ENCODE measurements at places on chromosomes 1 and 21.

DNA sequence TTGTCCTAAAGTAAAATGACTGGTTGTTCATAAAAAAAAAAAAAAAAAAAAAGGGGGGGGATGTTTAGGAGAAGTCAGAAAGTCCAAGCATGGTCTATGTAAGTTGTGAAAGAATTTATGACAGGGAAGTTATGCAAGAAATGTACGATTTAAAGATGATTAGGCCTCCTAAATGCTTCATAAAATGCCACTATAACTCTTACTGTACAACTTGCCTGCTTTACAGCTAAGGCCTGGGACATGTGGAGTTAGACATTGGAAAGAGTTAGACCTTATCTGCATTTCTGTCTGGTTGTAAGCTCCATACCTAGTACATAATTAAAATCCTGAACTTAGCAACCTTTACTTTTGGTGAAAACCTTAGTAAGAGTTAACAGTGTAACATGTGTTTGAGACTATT, 150.0 kb downstream of the TPR start:
- peak; percentile 63 for DNase-seq

- DNase-seq, result no peak
These were observed 149.0 kb downstream of the TOMM20 start for GRCh38 chr1:234979296-234980279.

- peak; percentile 89 for DNase-seq
These were observed 104.1 kb downstream of the NR5A2 start for GRCh38 chr1:200131551-200132125.

- no peak for DNase-seq
These were observed 10.7 kb downstream of the DCST2 start for GRCh38 chr1:155022927-155023236.

DNA sequence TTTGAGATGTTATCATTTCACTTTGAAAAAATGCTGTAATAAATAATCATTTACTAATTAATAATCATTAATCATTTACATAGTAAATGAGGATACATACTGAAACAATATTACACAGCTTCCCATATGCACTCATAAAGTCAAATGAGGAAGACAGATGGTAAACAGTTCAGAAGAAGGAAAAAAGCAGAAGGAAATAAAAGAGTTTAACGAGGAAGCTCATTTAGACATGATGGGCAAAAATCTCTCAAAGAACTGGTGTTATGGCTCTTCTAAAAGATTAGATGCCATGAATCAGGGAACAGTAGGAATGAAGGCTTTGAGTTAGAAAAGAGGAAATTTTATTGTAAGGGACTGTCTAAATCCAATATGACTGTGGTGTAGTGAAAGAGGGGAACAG, 347.6 kb downstream of the PTPRC start:
- no peak for DNase-seq

GRCh38 chr1:50157306-50157941, 48.7 kb downstream of the ELAVL4 start:
- DNase-seq, result no peak

GRCh38 chr21:31660591-31660990, 1.1 kb downstream of the SOD1 start:
- no peak for DNase-seq

- DNase-seq, result peak; percentile 42
These were observed 12.5 kb downstream of the CDC7 start for GRCh38 chr1:91513160-91513559.

GRCh38 chr1:31259746-31260145, 20.1 kb upstream of the NKAIN1 start:
- DNase-seq, result no peak

DNA sequence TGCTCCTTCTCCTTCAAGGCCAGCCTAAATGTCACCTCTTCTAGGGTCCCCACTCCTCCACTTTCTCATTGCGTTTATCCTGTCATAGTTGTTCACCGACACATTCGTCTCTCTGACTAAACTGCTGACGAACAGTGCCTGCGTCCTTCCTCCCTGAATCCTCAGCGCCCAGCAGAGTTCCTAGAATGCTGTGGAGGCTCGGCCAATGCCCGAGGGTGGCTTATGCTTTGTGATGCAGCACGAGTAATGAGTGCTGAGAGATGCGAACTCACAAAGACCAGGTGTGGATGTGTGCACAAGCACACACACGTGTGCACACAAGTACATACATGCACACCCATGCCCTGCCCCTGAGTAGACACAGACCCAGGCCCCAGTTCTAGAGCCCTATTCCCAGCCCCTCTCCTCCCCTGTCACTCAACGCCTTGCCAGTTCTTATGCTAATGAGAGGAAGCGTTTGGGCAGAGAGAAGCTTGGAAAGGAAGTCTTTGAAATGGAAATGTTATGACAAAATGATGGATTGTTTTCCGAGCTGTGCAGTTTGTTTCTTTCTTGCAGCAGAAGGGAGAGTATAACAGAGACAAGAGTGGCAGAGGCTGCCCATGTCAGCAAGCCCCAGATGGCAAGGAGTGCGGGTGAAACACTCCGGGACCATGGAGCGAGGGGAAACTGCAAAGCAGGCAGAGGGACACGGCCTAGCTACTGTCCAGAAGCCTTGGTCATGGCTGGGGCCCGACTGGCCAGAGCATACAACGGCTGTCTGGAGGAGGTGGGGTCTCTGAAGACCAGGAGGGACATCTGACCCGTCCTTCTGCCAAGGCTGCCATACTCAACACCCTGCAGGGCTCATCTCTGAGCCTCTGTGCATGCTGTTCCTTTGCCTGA, 24.2 kb downstream of the KCNA10 start:
- no peak for DNase-seq

GRCh38 chr1:100188617-100189016, 10.6 kb upstream of the LRRC39 start:
- peak; percentile 85 for DNase-seq

- DNase-seq, result no peak
These were observed 80.4 kb downstream of the KCND3 start for GRCh38 chr1:111909030-111909429.

DNA sequence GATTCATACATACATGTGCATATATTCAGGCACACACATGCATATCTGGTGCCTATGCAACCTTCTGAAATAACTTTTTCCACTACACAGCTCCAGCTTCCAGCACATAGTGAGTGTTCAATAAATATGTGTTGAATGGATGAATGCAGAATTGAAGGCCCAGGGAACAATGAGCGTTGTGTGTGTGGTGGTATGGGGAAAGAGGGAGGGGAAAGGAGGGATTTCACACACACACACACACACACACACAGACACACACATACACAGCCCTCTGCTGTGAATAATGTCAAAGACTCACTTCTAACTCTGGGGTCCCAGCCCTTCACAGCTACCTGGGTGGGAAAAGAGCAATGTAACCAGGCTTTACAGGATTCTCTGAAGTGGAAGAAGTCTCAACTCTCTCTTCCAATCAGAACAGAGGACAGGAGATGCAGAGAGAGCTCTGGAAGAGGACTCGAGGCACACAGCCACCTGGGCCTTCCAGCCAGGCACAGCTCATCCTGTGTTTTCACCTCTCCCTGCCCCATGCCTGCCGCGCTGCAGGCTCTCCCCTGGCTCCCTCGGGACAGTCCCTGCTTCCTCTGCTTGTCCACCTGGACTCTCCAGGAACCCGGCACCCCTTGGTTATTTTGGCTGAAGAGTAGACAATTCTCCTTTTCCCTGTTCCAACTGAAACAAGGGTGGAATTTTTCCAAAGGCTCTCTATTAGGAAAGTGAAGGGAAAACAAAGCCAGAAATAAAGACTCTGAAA, 5.4 kb upstream of the IGSF8 start:
- DNase-seq, result no peak

DNA sequence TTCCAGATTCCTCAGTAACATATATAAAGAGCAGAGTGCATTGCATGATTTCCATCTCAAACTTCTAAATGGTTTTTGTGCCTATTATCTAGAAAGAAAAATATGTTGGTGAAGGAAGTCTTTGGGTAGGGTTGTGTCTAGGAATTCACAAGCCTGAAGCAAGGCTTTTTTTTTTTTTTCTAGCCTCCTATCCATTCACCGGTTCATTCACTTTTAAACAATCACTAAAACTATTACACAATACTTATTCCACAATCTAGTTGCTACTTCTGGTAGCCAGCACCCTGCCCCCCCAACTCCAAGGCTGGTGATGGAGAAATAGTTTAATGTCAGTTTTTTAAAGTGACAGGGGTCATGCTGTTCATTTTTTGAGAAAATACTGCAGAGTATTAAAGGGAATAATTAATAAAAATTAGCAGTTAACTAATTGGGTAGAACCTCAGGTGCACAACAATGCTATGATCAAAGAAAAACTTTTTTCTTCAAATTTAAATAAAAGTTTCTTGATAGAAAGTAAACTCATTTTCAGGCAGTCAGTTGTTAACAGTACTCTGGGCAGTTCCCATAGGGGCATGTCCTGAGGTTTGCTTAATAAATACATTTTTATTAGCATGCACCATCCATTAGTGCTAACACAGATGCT, 10.9 kb downstream of the IRF2BP2 start:
- DNase-seq, result peak; percentile 41

DNA sequence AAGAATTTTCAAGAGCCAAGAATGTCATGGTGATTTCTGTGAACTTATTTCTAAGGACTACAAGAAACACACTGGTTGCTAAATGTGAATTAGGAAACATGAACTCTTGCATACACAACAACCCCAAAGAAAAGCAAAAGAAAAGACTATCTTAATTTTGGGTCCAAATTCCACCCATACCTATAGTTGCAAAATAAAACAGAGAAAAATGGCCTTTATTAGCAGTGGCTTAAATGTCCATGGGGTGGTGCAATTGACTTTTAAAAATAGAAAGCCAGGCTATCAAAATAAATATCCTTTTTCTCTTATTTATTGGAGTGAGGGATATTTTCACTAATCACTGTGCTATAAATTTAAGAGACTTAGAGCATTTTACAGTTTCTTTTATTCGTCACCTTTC, 80.9 kb upstream of the DPYD start:
- peak; percentile 20 for DNase-seq

DNA sequence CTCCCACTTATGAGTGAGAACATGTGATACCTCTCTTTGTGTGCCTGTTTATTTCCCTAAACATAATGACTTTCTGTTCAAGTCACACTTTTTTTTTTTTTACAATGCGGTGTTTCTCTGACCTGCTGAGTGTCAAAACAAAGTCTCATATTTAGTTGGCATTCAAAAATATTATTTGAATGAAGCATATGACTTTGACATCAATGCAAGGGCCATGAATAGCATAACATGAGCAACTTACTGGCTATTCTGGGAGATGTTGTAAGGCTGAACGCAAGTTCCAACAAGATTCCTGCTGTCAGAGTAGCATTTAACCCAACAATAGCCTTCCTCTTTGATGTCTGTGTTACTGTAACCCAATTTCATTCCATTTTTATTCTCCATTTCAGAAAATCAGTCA, 2.0 kb upstream of the KRTAP19-1 start:
- no peak for DNase-seq

DNA sequence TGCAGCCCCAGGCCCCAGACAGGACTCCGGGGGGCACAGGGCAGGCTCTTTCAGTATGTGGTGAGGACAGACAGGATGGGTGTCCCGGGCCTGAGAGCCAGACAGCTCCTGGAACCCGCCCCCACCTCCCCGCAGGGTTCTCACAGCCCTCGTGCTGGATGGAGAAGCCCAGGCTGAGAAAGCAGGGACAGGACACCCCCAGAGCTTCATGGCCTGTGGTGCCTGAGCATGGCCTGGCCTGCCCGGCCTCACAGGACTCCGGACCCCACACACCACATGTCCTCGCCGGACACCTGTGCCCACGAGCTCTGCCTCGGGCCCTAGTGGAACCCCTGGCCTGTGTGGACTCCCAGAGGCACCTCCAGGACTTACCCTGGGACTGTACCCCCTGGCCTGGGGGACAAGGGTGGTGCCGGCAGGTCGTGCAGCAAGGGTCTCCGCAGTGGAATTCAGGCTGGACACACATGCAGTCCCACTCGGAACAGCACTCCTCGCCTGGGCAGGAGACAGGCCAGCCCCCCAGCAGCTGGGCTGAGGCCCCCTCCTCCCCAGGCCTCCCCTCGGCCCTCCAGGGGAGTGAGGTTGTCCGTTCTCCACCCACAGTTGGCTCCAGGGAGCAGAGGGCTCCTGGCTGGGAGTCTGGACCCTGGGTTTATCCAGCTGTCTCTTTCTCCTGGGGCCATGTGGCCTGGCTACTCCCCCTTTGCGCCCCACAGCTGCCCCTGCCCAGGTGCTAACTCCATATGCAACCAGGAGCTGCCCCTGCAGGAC, 1.2 kb downstream of the TNFRSF18 start:
- DNase-seq, result no peak

- no peak for DNase-seq
These were observed 148.9 kb upstream of the IGSF21 start for GRCh38 chr1:17958704-17959103.

- no peak for DNase-seq
These were observed 87.8 kb downstream of the HLX start for GRCh38 chr1:220966881-220967611.

DNA sequence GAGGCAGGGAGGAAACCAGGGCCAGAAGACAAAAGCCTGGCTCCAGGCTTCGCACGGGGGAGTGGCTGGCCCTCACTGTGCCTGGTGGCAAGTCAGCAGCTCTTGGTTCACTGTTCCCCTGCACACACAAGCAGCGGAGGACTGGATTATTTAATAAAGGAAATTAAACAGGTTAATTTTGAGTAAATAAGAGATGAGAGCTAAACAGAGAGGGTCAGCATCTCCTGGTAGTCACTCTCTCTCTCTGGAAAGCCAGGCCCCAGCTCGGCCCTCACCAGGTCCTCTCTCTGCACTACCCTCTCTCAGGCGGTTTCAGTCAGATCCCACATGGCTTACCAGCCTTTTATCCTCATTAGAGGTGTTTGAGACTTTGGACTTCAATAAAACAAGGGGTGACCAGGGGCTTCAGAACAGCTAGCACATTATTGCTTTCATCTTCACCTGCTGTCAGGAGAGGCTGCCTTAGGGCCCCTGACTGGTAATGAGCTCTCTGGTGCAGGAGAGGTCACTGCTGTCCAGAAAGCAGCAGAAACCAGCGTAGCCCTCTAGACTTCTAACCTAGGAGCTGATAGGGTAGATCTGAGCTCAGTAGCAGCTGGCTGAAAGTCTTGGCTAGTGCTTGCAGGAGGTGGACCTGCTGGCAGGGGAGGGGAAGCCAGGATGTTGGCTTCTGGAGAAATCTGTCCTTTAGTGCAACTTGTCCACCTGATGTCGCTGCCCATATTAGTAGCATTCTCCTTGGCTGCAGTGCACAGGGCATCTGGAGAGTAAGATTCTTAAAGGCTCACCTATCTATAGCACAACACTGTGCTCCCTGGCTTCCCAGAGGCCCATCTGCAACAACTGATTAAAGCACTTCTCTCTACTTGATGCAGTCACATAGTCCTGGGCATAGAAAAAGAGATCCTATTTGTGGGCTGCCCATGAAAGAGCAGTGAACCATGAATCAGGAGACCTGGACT, 45.9 kb downstream of the SYT6 start:
- no peak for DNase-seq

GRCh38 chr1:230293390-230293700, 132.8 kb downstream of the PGBD5 start:
- DNase-seq, result no peak

DNA sequence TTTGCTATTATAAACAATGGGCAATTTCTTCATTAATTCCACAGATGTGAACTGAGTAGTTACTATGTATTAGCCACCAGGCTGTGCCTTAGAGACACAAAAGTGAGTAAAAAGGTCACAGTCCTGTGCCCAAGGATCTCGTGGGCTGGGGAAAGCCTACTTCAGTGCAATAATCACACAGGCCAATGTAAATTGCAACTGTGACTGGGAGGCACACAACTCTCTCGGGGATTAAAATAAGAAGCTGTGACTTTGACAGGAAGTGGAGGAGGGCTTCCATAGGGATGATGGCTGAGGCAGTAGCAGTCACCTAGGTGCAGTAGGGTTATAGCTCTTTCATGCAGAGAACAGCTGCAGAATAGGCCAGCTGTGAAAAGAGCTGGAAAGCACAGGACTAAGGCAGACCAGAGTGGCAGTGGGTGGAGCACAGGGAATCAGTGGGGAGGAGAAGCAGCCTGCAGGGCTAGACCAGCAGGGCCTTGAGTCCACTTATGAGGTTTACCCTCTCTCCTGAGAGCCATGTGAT, 121.9 kb downstream of the MAB21L3 start:
- DNase-seq, result no peak

Data from amniotic epithelial cell (primary cell).